ENCODE measurements at places on chromosomes 7 and 10. TPM values are rescaled to one million over a fixed set of nuclear protein-coding genes. Genes with fewer than 3 reads are reported as not detected.

DNA sequence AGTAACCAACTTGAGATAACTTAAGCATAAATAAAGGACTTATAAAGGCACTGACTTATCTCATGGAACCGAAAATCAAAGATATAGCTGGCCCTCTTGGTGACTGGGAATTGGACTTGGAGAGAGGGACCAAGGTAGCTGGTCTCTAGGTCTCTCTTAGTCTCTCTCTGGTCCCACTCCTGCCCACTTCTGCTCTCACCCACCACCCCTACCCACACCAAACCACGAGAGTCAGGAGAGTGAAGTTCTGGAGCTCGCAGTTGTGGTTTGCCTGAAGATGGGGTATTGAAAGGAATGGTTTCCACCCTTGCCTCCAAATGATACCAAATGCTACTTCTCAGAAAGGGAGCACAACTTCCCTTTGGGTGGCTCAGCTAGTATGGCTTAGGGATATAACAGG lies 216.3 kb downstream of the LRMDA start:
- peaks cover 5% of the 10 kb centered on the region for H3K4me1 ChIP-seq
- no peaks in the 10 kb centered on the region for H3K36me3 ChIP-seq
- H3K27me3 ChIP-seq = no peaks in the 10 kb centered on the region

DNA sequence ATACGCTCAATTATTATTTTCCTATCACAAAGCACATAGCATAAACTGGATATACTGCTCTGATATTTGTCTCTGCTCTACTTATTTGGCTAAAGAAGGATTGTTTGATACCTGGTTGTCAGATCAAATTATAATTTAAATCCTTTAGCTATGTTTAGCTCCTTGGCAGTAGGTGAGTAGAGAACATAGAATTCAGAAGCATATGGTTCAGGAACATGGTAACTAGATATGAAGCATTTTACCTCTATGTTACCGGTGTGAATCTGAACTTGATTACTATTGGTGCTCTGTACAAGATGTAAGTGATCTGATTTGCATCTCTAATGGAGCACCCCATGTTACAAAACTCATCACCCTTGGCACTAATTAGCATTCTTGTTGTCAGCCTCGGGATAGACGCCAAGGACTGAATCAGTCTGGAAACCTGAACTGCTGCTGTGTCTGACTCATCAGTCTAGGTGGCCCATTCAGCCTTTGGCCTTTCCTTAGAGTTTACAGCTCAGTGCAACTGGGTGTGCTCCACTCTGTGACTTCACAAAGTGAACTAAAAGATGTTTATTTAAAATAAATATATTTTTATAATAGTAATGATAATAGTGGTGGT lies 12.3 kb upstream of the MYPN start:
- peak; percentile 76 for DNase-seq
- no peaks in the 10 kb centered on the region for H3K4me1 ChIP-seq
- H3K4me3 ChIP-seq = no peak overlapping the region
- H3K36me3 ChIP-seq = no peaks in the 10 kb centered on the region

SORCS3 gene
- total RNA-seq = 1.2 TPM

- DNase-seq = peak; percentile 90
- H3K4me3 ChIP-seq = peak within 1 kb of the TSS; percentile 64
- H3K27me3 ChIP-seq = no peaks in the 10 kb centered on the region
- no peaks in the 10 kb centered on the region for H3K36me3 ChIP-seq
- peak within 1 kb of the TSS; percentile 83 for H3K27ac ChIP-seq
Measured at GRCh38 chr7:56106108-56107073, at the start of gene CHCHD2. CHCHD2 (minus strand) TSS chr7:56106476; CDS start chr7:56106413, 63 bp downstream.

- no peaks in the 10 kb centered on the region for H3K27me3 ChIP-seq
- DNase-seq = peak; percentile 82
- H3K4me3 ChIP-seq = no peak overlapping the region
- H3K4me1 ChIP-seq = peaks cover 9% of the 10 kb centered on the region
- peak overlapping the region; percentile 88 for H3K27ac ChIP-seq
Measured at GRCh38 chr10:18610517-18610916, 40.9 kb downstream of the NSUN6 start.

WDR91 gene
- 8.0 TPM for total RNA-seq

DNA sequence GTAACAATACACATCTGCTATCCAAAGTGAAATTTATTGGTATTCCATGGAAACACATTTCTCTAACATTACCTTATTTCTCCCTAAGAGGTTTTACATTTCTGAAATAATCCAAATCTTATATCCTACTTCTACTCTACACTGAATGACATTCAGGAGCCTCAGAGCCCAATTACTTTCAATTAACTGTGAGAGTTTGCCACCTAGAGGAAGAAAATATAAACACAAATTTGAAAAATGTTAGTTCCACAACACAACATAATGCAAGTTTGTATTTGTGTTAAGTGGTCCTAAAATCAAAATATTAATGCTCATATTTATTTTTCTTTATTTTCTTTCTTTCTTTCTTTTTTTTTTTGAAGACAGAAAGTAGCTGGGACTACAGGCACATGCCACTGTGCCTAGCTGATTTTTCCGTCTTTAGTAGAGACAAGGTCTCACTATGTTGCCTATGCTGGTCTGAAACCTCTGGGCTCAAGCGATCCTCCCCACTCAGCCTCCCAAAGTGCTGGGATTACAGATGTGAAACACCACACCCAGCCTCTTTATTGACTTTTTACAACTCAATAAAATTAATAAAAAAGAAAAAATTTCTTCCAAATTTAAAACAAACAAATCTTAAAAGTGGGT lies 46.0 kb downstream of the ATAD1 start:
- DNase-seq = peak; percentile 21
- H3K27me3 ChIP-seq = no peaks in the 10 kb centered on the region
- H3K36me3 ChIP-seq = no peaks in the 10 kb centered on the region
- no peak overlapping the region for H3K27ac ChIP-seq
- H3K4me3 ChIP-seq = no peak overlapping the region
- no peaks in the 10 kb centered on the region for H3K4me1 ChIP-seq

- no peaks in the 10 kb centered on the region for H3K36me3 ChIP-seq
- H3K27ac ChIP-seq = no peak overlapping the region
- no peaks in the 10 kb centered on the region for H3K4me1 ChIP-seq
- H3K27me3 ChIP-seq = no peaks in the 10 kb centered on the region
- peak; percentile 62 for DNase-seq
Measured at GRCh38 chr7:153061910-153062528, 302.5 kb downstream of the ACTR3B start.

PTN gene
- total RNA-seq = 63.5 TPM

- H3K36me3 ChIP-seq = no peaks in the 10 kb centered on the region
- H3K4me1 ChIP-seq = peaks cover 6% of the 10 kb centered on the region
Measured at GRCh38 chr7:40923626-40924025, 779.3 kb downstream of the INHBA start.

TMEM72 gene
- total RNA-seq = not detected

DNA sequence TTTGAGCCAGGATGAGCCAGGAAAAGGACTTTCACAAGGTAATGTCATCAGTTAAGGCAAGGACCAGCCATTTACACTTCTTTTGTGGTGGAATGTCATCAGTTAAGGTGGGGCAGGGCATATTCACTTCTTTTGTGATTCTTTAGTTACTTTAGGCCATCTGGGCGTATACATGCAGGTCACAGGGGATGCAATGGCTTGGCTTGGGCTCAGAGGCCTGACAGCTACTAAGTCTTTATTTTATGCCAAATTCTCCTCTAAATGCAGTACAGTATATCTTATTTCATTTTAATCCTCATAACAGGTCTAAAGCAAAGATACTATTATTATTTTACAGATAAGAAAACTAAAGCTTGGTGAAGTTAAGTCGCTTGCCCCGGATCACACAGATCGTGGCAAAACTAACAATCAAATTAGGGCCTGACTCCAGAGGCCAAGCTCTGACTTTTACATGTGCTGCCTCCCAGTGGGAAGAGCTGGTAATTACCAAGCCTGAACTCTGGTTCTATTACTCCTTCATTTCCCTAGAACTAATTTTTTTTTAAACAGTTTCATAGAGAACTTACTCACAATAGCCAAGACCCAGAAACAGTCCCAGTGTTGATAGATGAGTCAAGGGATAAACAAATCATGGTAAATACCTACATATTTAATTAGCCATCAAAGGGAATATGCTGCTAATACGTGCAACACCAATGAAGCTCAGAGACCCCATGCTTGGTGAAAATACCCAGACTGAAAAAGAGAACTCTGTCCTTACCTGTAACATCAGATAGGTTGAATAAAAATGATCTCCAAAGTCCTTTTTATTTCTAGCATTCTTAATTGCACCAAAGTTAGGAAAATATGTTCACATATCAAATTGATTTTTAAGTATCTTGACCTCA lies 35.4 kb downstream of the C7orf25 start:
- no peaks in the 10 kb centered on the region for H3K27me3 ChIP-seq
- DNase-seq = peak; percentile 79
- no peaks in the 10 kb centered on the region for H3K36me3 ChIP-seq
- no peaks in the 10 kb centered on the region for H3K4me1 ChIP-seq

- H3K4me1 ChIP-seq = no peaks in the 10 kb centered on the region
- no peaks in the 10 kb centered on the region for H3K27me3 ChIP-seq
- no peak overlapping the region for H3K4me3 ChIP-seq
Measured at GRCh38 chr10:62689712-62690111, 114.8 kb upstream of the ADO start.

DNA sequence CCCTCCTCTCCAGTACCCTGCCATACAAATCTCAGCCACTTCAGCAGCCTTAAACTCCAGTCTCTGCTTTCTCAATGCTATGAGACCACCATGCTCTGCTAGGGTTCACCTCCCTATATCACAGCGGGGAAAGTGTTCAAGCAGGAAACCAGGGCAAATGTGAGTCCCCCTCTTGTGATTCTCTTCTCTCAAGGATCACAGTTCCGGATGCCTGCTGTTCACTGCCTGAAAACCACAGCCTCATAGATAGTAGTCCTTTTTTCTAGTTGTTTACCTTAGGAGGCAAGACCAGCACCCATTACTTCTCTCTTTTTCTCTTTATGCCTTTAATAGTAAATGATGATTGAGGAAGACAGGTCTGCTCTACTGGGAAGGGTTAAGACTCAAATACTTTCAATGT lies 100.8 kb downstream of the SGMS1 start:
- no peaks in the 10 kb centered on the region for H3K27me3 ChIP-seq
- H3K36me3 ChIP-seq = no peaks in the 10 kb centered on the region

DNA sequence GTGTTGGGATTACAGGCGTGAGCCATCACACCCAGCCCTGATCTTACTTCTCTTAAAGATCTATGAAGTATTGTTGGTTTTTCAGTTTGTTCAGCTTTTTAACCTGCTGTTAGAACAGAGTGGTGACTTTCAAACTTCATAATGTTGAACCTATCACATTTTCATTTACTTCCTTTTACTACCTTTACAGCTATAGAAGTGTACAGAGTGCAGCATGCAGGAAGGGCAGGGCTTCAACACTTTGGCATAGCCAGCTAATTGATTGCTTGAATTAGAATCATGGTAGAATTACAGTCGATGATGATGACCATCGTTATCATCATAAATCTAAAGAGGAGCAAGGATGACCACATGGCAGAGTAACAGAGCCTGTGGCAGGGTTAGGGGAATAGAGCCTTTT lies 55.5 kb downstream of the AOAH start:
- H3K36me3 ChIP-seq = no peaks in the 10 kb centered on the region
- no peak overlapping the region for H3K27ac ChIP-seq
- H3K4me1 ChIP-seq = no peaks in the 10 kb centered on the region
- H3K4me3 ChIP-seq = no peak overlapping the region

- peaks cover 9% of the 10 kb centered on the region for H3K4me1 ChIP-seq
- no peaks in the 10 kb centered on the region for H3K27me3 ChIP-seq
- H3K27ac ChIP-seq = no peak overlapping the region
- no peak for DNase-seq
- no peak overlapping the region for H3K4me3 ChIP-seq
Measured at GRCh38 chr7:35831208-35831607, 30.4 kb downstream of the SEPTIN7 start.

- H3K27ac ChIP-seq = no peak overlapping the region
- no peaks in the 10 kb centered on the region for H3K4me1 ChIP-seq
- no peak overlapping the region for H3K4me3 ChIP-seq
Measured at GRCh38 chr7:70788276-70788675, 343.7 kb upstream of the GALNT17 start.

DNA sequence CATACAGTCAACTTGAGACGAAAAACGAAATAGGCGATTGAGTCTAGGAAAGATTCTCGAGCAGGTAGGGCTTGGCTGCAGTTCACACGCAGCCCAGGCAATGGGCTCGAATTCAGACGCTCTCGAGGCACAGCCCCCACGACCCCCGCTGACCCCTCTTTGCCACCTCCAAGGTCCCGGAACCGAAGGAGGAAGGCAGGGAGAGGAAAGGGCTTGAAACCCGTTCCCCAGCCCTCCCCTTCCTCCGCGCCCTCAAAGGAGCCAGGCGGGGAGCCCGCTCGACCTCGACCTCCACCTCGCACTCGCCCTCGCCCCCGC lies 441 bp downstream of the CCDC186 start:
- H3K36me3 ChIP-seq = no peaks in the 10 kb centered on the region
- H3K4me1 ChIP-seq = peaks cover 3% of the 10 kb centered on the region
- peak overlapping the region; percentile 98 for H3K27ac ChIP-seq

DNA sequence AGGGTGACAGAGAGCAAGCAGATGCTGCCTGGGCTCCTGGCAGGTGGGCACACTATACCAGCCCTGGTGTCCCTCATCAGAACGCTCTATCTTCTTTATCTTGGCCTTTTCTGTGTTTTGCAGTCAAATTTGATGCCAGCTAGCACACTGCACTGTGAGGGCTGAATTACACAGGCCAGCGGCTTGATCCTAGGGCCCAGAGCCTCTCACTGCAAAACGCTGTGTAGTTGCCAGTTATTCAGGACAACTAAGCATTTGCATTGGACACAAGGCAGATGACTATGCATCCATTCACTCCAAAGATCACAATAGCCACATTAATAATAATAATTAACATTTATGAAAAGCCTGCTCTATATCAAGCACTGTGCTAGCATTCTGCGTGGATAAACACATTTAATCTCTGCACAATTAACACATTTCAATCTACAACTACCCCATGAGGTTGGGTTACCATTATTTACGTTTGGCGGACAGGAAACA lies 100.3 kb downstream of the PAXIP1 start:
- no peak overlapping the region for H3K27ac ChIP-seq
- H3K4me1 ChIP-seq = no peaks in the 10 kb centered on the region
- H3K4me3 ChIP-seq = no peak overlapping the region
- no peak for DNase-seq
- H3K36me3 ChIP-seq = no peaks in the 10 kb centered on the region

DNA sequence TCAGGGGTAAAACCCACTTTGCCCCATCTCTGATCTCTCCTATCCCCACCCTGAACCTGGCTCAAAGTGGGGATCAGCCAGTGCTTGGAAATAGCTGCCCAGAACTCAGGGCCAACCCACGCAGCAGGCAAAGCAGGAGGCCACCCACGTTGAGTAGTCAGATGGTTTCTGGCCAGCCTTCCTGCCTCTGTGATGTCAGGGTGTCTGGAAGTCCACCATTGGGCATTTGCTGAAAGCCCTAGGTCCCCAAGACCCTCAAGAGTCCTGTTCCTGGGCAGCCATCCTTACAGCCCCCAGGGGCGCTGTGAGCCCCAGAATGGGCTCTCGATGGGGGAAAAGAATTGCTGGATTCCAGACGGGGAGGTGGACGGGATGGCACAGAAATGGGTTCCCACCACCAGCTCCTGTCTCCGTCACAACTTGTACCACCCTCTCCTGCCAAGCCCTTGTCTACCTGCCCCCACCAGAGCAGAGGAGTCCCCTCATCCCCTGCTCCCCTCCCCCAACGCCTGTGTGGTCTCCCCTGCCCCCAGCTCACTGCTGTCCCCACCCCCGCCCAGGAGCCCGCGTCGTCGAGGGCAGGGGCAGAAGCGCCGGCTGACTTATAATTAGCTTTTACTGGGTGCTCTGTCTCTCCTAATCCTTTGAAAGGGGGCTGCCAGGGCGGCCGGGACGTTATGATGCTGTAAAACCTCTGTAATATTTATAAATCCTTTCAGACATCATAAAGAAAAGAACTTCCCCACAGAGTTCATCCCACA lies 3.9 kb downstream of the MYL10 start:
- no peaks in the 10 kb centered on the region for H3K36me3 ChIP-seq
- H3K4me1 ChIP-seq = peaks cover 17% of the 10 kb centered on the region
- no peak overlapping the region for H3K4me3 ChIP-seq
- no peaks in the 10 kb centered on the region for H3K27me3 ChIP-seq
